Activated CD4-positive, CD25-positive, alpha-beta regulatory T cell (primary cell): ENCODE measurements at places on chromosomes 5 and 9.

- no peak for DNase-seq
These were observed 610.5 kb downstream of the ACTL7B start for GRCh38 chr9:108245331-108245730.

DNA sequence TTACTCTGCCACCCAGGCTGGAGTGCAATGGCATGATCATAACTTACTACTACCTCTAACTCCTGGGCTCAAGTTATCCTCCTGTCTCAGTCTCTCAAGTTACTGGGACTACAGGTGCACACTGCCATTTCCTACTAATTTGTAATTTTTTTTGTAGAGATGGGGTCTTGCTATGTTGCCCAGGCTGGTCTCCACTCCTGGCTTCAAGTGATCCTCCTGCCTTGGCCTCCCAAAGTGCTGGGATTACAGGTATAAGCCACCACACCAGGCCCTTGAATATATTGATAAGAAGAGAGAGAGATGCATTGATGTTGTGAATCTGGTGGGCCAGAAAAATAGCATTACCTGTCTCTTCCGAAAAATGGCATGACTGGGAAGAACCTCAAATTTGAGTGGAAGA is 21.0 kb upstream of the RCL1 start:
- no peak for DNase-seq

GRCh38 chr5:135502836-135503520 is 32.8 kb downstream of the NEUROG1 start:
- no peak for DNase-seq

DNA sequence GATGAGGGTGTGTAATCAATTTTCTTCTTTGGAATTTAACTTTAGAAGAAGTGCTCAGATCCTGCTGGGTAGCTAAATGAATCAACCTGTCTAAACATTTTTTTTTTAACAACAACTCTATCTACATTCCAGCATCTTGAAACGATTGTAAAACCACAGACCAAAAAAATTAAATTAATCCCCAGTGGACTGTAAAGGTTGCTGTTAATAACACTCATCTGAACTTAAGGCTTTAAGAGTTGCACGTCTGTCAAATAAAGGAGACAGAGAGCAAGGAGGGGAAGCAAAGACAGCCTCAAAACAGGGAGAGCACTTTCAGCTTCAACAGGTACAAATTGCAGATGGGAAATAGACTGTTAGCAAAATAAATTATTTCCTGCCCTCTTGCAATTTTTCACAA is 548.5 kb downstream of the DTWD2 start:
- no peak for DNase-seq

DNA sequence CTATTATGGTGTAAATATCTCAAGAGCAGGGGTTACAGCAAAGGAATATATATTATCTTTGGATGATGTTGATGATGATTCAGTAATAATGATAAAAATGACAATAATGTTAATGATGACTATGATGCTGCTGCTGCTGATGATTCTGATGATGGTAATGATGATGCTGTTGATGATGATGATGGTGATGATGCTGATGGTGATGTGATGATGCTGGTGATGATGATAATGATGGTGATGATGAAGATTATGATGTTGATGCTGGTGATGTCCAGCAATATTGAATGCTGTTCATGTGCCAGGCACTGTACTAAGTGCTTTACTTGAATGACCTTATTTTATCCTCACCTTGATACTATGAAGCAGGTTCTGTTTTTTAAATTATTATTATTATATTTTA is 226.0 kb upstream of the ANKH start:
- DNase-seq: no peak

GRCh38 chr9:91341258-91341746 is 20.4 kb downstream of the AUH start:
- no peak for DNase-seq

GRCh38 chr9:113734826-113735225 is 141.3 kb upstream of the ZNF618 start:
- no peak for DNase-seq

- no peak for DNase-seq
These were observed 10.6 kb upstream of the MAP1B start for GRCh38 chr5:72096602-72097188.

DNA sequence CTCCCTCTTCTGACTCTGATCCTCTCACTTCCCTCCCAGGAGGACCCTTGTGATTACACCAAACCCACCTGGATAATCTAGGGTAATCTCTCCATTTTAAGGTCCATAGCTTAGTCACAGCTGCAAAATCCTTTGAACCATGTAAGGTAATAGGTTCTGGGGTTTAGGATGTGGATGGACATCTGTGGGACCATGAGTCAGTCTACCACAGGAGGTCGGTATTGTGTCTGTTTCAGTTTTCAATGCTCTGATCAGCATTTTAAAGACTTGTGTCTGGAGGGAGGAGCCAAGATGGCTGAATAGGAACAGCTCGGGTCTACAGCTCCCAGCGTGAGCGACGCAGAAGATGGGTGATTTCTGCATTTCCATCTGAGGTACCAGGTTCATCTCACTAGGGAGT is 112.6 kb downstream of the CAVIN4 start:
- no peak for DNase-seq

DNA sequence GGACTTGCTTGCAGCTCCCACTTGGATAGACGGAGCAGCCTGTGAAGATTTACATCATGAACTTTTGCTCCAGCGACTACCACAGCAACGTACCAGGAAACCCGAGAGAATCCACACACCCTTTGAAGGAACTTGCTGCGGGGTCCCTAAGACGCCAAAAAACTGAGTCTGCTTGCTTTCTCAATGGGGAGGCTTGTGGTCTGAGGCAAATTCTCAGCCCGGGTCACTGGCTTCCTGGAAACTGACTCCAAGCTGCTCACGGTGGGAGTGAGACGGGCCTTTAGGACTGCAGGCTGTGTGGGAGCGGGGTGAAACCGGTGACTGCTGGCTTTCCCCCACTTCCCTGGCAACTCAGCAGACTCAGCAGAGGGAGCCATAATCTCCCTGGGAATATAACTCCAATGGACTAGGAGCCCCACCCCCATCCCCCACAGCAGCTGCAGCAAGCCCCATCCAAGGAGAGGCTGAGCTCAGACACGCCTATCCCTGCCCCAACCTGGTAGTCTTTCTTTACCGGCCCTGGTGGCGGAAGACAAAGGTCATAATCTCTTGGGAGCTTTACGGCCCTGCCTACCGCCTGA is 466.0 kb downstream of the CAAP1 start:
- no peak for DNase-seq

DNA sequence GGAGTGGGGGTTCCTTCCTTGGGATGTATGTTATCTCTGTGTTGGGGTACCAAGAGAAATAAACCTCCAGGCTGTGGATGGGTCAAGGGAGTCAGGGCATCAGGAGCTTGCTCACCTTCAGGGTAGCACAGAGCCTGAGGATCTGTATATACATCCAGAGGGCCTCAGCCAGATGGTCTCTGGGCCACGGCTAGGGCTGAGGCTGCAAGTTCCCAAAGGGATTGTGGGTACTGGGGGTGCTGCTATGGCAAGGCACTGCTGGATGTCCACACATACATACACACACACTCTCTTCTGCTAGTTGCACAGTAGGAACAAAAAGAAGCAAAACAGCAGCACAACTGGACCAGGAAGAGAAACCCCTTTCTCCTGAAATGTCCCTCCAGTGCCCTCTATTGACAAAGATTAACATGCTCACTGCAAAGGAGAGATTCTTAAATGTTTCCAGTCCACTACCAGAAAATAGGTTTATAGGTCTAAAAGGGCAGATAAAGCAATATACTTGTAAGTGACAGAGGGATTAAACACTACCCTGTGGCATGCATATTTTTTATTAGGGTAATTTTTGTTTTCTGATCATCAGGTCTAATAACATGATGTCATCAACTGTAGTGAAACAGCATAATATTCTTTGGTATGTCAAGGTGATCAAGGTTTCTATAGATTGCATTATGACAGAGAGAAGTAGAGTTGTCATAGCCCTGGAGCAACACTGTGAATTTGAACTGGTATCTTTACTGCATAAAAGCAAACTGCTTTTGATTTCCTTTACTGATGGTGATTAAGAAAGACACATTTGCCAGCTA is 56.3 kb upstream of the KCNN2 start:
- DNase-seq: no peak

GRCh38 chr9:134344068-134344799 is 18.0 kb downstream of the RXRA start:
- DNase-seq: no peak

GRCh38 chr5:123382252-123382651 is 41.0 kb downstream of the CEP120 start:
- DNase-seq: no peak

DNA sequence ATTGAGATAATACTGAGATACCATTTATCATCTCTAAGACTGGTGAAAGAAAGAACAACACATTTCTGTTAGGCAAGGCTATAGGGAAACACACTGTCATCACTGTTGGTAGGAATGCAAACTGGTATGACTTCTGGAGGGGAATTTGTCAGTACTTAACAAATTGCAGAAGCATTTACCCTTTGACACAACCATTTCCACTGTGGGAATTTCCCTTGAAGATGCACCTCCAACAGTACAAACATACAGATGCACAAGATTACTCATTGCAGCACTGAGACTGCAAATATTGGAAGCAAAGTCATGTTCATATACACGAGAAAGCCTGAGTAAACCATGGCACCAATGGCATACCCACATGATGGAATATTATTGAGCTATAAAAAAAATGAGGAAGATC is 17.6 kb downstream of the GM2A start:
- no peak for DNase-seq

GRCh38 chr9:127887792-127888191 is 10.3 kb upstream of the AK1 start:
- no peak for DNase-seq

DNA sequence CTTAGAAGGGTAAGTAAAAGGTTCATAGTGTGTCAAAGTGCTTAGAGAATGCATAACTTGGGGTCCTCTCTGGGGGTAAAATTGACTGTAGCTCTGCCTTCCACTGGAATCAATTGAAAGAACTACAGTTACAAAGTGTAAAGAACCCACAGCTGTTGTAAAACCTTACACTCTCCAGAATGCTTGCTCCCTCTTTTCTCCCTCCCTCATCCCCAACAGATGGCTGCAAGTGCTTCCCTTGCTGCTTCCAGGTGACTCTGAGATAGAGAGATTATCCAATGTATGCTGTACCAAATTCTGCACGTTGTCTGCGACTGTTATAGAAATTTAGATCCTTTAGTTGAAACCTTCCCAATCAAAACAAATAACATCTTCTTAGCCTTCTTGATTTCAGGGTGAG is 126.0 kb downstream of the STK32A start:
- DNase-seq: no peak

- no peak for DNase-seq
These were observed 294.6 kb downstream of the GAS1 start for GRCh38 chr9:86652736-86653135.

- DNase-seq: no peak
These were observed 246.6 kb downstream of the SPOCK1 start for GRCh38 chr5:137252512-137252911.

DNA sequence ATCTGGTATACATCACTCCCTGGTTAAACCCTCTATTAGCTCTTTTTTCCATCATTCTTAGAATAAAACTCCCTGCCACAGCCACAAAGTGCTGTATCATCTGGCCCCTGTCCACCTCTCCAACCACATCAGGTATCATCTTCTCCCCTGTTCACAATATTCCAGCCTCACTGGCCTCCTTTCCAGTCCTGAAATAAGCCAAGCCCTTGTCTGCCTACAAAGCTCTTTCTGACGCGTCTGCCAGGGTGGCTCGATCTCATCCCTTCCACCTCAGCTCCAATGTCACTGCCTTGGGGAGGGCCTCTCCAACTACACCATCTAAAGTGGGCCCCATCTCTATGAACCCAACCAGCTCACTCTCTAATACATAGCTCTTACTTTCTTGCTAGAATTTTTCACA is 21.5 kb downstream of the CDK5RAP2 start:
- DNase-seq: no peak

- DNase-seq: no peak
These were observed 724.1 kb upstream of the MEF2C start for GRCh38 chr5:89606939-89607534.

- DNase-seq: no peak
These were observed 20.7 kb downstream of the MATR3 start for GRCh38 chr5:139314276-139314675.

- no peak for DNase-seq
These were observed 172.7 kb downstream of the TRIM32 start for GRCh38 chr9:116859763-116860162.

DNA sequence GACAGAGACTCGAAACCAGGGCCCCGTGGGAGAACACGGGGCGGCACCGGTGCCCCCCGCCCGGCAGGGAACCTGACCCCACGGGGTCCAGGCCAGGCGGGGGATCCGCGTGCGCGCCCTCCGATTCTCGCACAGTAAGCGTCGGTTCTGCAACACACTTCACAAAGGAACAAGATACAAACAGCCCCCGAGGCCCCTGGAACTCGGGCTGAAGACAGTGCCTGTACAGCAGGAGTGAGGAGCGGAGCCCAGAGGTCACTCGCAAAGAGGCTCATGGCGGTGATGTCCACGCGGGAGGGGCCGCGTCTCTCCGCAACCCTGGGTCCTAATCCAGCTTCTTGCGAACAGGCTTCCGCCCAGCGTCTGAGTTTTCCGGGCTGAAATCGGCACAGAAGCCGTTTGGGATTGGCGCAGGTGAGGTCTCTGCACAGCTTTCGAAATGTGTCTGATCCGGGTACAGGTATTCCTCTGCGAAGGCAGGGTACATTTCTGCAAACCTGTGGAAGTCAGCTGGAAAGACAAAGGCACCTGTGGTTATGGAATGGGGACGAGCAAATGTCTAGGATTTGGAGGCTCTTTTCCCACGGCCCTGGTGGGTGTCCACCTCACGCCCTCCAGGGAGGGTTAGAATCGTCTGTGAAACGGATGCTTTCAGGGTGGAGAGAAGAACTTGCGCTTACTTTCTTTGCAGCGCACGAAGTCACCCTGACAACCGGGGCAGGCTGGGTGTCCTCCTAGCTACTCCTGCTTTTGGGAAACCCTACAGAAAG is 18.3 kb upstream of the SLC6A3 start:
- no peak for DNase-seq

DNA sequence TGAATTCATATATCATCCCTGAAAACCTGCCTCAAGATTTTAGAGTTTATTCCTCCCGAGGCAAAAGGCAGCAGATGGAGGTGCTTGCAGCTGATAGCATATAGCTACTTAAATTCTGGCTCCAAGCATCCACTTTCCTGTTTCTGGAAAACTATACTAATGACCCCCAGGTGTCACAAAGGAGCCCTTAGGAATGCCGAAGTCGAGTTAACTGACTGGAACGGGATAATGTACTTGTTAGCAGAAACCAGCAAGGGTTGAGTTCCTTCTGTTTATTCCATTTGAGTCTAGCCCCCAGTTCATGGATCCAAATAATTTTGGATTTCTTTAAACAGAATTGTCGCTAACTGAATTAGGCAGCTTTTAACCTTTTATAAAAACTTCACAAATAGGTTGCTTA is 44.5 kb downstream of the PTTG1 start:
- DNase-seq: no peak

DNA sequence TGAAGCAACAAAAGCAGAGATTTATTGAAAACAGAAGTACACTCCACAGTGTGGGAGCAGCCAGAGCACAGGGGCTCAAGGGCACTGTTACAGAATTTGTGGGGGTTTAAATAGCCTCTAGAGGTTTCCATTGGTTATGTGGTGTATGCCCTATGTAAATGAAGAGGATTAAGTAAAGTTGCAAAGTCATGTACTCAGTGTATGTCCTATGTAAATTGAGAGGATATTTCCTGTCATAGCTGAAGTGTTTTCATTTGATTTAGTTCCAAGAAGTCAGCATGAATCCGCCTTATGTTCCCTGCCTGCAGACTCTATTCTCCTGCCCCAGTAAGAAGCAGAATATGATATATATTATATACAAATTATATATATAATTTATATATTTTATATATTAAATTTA is 966.0 kb upstream of the COX7C start:
- DNase-seq: no peak

- no peak for DNase-seq
These were observed 28.1 kb downstream of the PTGES2 start for GRCh38 chr9:128099231-128099931.
